ENCODE measurements at places on chromosomes 16 and 17.

DNA sequence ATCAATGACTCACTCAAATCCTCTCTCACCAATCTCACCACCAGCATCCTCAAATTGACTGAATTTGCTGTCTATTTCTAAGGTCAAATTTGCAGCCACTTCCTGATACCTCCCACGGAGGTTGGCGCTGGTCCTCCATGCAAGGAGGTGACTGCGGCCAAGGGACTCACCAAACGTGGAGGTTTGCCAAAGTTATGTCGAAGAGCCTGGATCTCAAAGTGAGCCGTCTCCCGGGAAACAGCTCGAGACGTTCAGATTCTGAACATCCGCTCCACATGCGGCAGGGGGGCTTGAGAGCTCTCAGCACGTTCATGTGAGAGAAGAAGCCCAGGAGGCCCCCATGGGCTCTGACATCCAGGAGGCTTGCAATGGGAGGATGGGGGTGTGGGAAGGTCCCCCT is 22.6 kb downstream of the LGALS3BP start:
- DNase-seq, result peak; percentile 71

DNA sequence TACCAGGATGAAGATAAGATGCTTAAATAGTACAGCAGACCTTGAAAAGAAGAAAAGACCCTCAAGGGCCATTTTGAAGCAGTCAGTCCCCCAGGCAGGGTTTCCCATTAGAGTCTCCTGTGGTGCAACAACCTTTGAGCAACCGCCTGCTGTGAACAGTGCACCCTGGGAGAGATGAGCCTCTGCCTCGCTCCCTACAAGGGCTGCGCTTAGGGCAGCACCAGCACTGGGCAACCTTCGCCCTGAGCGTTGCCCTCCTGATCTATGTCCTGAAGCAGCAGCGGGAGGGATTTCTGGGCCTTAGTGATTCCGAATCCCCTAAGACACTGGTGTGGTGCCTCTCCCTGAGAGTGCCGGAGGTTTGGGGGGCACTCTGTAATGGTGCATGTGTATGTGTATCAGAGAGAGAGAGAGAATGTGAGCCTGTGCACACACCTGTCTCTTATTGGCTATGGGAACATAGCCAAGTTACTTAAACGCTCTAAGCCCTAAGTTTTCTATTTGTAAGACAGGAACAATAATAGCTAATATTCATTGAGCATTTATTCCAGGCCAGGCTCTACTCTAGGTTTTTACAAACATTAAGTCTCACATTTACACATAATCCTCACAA is 25.2 kb upstream of the ABCC12 start:
- no peak for DNase-seq

- DNase-seq, result no peak
These were observed 7.2 kb upstream of the EMP2 start for GRCh38 chr16:10587622-10588021.

- DNase-seq, result no peak
These were observed 68.9 kb upstream of the MSI2 start for GRCh38 chr17:57187391-57187790.

- DNase-seq, result peak; percentile 66
These were observed 31.8 kb downstream of the USP7 start for GRCh38 chr16:8931859-8932258.

- no peak for DNase-seq
These were observed 927.6 kb upstream of the CDH8 start for GRCh38 chr16:62963846-62964245.

GRCh38 chr17:4375039-4375748 is 8.7 kb upstream of the UBE2G1 start:
- DNase-seq, result no peak

DNA sequence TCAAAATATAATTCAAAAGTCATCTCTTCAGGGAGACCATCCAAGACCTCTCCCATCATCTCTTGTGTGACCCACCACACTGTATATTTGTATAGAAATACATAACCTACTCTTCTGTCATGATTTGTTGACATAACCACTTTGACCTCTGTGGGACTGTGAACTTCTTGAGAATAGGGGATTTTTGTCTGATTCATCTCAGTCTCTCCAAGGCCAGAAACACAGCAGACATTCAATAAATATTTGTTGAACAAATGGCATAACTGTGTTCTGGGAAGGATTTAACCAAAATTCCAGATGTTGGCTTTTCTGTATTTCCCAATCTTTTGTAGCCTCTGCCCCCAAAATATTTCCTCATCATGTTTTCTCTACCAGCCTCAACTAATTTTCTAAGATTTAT is 169.7 kb downstream of the CDH11 start:
- peak; percentile 81 for DNase-seq

DNA sequence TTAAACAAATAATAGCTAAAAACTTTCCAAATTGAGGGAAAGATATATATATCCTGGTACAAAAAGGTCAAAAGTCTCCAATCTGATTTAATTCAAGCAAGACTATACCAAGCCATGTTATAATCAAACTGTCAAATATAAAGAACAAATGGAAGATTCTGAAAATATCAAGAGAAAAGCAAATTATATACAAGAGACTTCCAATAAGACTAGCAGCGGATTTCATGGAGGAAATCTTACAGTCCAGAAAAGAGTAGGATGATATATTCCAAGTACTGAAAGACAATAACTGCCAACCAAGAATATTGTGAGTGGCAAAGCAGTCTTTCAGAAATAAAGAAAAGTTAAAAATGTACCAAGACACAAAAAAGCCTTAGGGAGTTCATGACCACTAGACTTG is 102.2 kb downstream of the CEP112 start:
- no peak for DNase-seq

- no peak for DNase-seq
These were observed 83.2 kb downstream of the MGAT5B start for GRCh38 chr17:76951375-76951905.

- no peak for DNase-seq
These were observed 43.4 kb upstream of the GAS7 start for GRCh38 chr17:10241781-10242180.

DNA sequence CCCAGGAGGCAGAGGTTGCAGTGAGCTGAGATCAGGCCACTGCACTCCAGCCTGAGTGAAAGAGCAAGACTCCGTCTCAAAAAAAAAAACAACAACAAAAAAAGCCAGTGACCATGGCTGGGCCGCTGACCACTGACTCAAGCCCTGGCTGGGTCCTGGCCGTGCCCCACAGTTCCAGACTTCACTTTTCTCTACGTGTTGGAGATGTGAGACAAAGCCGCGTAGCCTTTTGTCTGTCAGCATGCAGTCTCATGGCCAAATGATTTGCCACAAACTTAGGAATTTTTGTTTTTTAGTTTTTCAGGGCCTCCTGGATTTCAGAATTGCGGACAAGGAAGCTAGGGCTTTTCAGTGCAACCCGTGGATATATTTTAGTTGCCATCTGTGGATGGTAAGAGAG is 89.3 kb upstream of the CIBAR2 start:
- DNase-seq, result peak; percentile 77

DNA sequence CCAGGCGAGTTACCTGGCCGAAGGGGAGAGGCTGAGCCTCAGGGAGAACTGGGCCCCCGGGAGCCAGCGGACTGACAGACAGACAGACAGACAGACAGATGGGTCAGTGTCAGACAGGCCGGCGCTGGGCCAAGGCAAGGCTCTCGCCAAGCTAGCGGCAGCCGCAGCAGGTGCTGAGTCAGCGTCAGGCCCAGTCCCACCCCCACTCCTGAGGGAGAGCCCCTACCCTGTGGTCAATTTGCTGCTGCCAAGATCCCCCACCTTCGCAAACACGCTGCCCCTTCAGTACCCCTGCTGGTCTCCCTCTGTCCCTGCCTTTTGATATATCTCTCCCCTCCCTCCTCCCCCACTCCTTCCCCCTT is 1.5 kb downstream of the FGF11 start:
- peak; percentile 52 for DNase-seq

- DNase-seq, result no peak
These were observed 1.2 kb upstream of the DPH1 start for GRCh38 chr17:2028737-2029136.

DNA sequence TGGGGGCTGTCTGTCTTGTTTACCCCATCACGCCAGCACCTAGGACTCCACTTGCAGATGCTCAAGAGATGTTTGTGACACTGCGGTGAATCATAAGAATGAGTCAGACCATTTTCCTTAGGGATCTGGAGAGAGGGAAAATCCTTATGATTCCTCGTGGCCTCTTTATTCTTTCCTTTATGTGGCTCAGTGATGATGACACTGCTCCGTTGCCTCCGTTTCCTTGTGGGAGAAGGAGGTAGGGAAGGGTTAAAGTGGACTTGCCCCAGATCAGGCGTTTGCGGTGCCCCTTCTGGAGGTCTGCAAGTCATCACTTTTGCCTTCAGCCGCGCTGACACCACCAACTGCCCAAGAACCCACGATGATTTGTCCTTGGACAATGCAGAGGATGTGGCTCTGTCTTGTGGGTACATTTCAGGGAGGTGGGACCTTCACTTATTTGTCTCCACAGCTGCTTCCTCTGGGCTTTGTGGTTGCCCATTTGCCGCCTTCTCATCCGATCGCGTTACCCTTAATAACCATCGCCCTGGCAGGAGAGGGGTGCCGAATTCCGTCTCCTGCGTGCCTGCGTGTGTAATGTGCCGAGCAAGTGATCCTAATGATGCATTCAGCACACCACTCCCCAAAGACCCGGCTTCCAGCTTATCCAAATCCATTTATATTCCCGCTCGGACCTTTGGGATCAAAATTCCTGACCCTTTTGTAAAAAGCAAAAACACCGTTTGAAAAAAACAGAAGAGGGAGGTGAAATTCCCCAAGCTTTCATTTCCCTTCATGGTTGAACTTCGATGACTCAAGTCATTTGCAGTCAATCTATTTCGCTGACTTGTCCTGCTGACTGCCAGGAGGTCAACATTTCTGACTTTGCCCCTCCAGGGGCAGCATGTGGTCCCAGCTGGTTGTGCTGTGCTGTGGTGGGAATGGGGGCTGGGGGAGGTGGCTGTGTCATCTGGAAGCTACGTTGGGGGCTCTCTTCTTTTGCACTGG is 87.2 kb upstream of the IRX3 start:
- peak; percentile 83 for DNase-seq

DNA sequence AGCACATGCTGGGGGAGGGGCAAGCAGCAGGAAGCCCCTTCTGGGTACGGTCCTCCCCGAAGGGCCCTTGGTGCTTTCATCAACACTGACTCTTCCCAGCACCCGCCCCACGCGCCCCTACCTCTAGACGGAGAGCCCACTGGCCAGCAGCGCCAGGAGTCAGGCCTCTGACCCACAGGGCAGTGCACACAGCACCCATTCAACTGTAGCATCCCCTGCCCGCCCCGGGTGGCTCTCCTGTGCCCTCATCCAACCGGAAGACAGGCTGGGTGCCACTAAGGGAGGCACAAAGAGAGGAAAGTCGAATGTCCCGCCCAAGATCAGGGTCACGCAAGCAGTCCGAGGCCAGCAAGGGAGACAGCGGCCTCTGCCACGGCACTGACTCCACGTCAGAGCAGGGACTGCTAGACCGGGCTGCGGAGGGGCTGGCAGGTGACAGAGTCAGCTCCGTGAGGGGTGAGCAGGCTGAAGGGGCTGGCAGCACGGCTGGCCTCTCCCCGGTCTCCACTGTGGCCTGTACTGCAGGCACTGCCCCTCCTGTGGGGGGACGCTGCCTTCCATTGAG is 9.8 kb downstream of the MSRB1 start:
- no peak for DNase-seq

GRCh38 chr16:81588326-81589081 is 143.9 kb downstream of the CMIP start:
- DNase-seq, result no peak
